CD4-positive, CD25-positive, alpha-beta regulatory T cell (primary cell): ENCODE measurements at places on chromosomes 16 and 17. TPM values are rescaled to one million over a fixed set of nuclear protein-coding genes. Genes with fewer than 3 reads are reported as not detected.

Gene HS3ST2
- not detected for polyA plus RNA-seq

Gene HEXIM2
- polyA plus RNA-seq = 2.2 TPM

Gene MT1H
- not detected for polyA plus RNA-seq

- no peak overlapping the region for H3K4me3 ChIP-seq
- H3K27ac ChIP-seq = no peak overlapping the region
- peak; percentile 41 for DNase-seq
- peaks cover 13% of the 10 kb centered on the region for H3K4me1 ChIP-seq
- no peaks in the 10 kb centered on the region for H3K36me3 ChIP-seq
Measured at GRCh38 chr17:18033442-18034099, 5.4 kb downstream of the ATPAF2 start.

- no peaks in the 10 kb centered on the region for H3K27me3 ChIP-seq
- no peaks in the 10 kb centered on the region for H3K36me3 ChIP-seq
- H3K4me1 ChIP-seq = peaks cover 18% of the 10 kb centered on the region
- no peak overlapping the region for H3K4me3 ChIP-seq
Measured at GRCh38 chr16:57262841-57263540, 17.9 kb downstream of the ARL2BP start.

- no peaks in the 10 kb centered on the region for H3K27me3 ChIP-seq
- H3K27ac ChIP-seq = no peak overlapping the region
- H3K36me3 ChIP-seq = no peaks in the 10 kb centered on the region
- no peak for DNase-seq
- no peak overlapping the region for H3K4me3 ChIP-seq
Measured at GRCh38 chr17:10266296-10266876, 68.0 kb upstream of the GAS7 start.

GRCh38 chr17:330993-331701 is 21.5 kb downstream of the RPH3AL start:
- no peak overlapping the region for H3K4me3 ChIP-seq
- H3K27ac ChIP-seq = no peak overlapping the region
- H3K36me3 ChIP-seq = no peaks in the 10 kb centered on the region
- peaks cover 19% of the 10 kb centered on the region for H3K4me1 ChIP-seq
- DNase-seq = peak; percentile 66

GRCh38 chr17:1999557-2000251 is 25.4 kb downstream of the RTN4RL1 start:
- H3K36me3 ChIP-seq = no peaks in the 10 kb centered on the region
- no peak overlapping the region for H3K27ac ChIP-seq
- no peak overlapping the region for H3K4me3 ChIP-seq
- H3K27me3 ChIP-seq = peaks cover 7% of the 10 kb centered on the region
- no peak for DNase-seq
- H3K4me1 ChIP-seq = peaks cover 8% of the 10 kb centered on the region

- H3K4me3 ChIP-seq = no peak overlapping the region
- H3K36me3 ChIP-seq = peaks cover 31% of the 10 kb centered on the region
- H3K27me3 ChIP-seq = no peaks in the 10 kb centered on the region
- no peak for DNase-seq
- H3K4me1 ChIP-seq = no peaks in the 10 kb centered on the region
Measured at GRCh38 chr17:51298508-51299371, 38.4 kb downstream of the UTP18 start.

GRCh38 chr17:31089471-31089870 is 5.3 kb upstream of the NF1 start:
- H3K36me3 ChIP-seq = no peaks in the 10 kb centered on the region
- H3K4me3 ChIP-seq = no peak overlapping the region
- no peaks in the 10 kb centered on the region for H3K4me1 ChIP-seq
- H3K27ac ChIP-seq = no peak overlapping the region
- H3K27me3 ChIP-seq = no peaks in the 10 kb centered on the region
- DNase-seq = no peak

DNA sequence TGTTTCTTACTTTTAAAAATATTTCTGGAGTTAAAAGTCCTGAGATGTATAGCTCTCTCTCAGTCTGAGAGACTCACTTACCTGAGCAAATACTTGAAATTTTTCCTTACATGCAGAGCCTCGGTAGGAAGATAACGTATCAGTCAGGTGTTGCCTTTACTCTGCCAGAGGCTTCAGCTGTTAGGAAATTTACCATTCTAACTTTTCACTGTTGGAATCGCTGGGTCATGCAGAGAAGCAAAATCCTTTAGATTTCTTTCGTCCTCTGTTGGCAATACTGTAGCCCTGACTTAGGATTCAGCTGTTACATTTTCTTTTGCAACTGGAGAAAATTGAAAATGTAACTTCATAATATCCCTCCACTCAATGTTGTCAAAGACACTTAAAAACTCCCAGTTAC is 20.0 kb upstream of the KCNJ16 start:
- H3K27me3 ChIP-seq = no peaks in the 10 kb centered on the region
- no peak overlapping the region for H3K4me3 ChIP-seq
- H3K4me1 ChIP-seq = no peaks in the 10 kb centered on the region
- no peak overlapping the region for H3K27ac ChIP-seq

GRCh38 chr17:56863974-56864373 is 30.0 kb downstream of the DGKE start:
- no peak overlapping the region for H3K4me3 ChIP-seq
- no peaks in the 10 kb centered on the region for H3K4me1 ChIP-seq
- no peak for DNase-seq
- peaks cover 47% of the 10 kb centered on the region for H3K36me3 ChIP-seq

GRCh38 chr16:79563921-79564320 is 36.6 kb downstream of the MAF start:
- no peak overlapping the region for H3K27ac ChIP-seq
- no peak for DNase-seq
- no peak overlapping the region for H3K4me3 ChIP-seq

GRCh38 chr16:53895851-53896250 is 191.9 kb downstream of the FTO start:
- no peak for DNase-seq
- H3K27ac ChIP-seq = no peak overlapping the region
- H3K4me3 ChIP-seq = no peak overlapping the region
- H3K36me3 ChIP-seq = no peaks in the 10 kb centered on the region
- no peaks in the 10 kb centered on the region for H3K27me3 ChIP-seq
- H3K4me1 ChIP-seq = no peaks in the 10 kb centered on the region

DNA sequence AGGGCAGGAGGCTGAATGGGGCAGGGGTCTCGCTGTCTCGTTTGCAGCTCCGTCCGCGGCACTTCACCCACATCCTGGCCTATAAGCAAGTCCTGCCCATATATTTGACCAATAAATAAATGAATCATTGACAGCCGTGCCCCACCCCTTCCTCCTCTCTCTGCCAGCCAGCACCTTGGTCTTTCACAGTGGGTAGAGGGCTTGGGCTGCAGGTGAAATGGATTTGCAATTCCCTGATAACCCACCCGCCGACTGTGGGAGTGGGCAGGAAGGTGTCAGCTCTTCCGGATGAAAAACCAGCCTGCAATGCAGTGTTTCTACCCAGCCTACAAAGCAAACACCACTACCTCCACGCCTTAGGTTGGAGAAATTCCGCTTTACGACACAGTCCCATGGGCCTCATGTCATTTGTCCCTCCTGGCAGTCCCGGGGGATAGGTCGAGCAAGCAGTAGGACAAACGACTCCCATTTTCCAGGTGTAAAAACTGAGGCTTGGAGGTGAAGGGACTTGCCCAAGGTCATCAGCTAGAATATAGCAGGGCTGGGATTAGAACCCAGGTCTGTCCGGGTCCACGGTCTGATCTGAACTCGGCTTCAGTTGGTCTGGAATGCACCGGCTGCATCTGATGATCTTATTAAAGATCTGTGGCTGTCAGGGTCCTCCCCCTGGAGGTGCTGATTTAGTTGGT is 79.0 kb downstream of the ABCC1 start:
- H3K4me1 ChIP-seq = peaks cover 42% of the 10 kb centered on the region
- peaks cover 17% of the 10 kb centered on the region for H3K36me3 ChIP-seq
- H3K27me3 ChIP-seq = no peaks in the 10 kb centered on the region
- no peak overlapping the region for H3K4me3 ChIP-seq
- no peak overlapping the region for H3K27ac ChIP-seq
- no peak for DNase-seq

DNA sequence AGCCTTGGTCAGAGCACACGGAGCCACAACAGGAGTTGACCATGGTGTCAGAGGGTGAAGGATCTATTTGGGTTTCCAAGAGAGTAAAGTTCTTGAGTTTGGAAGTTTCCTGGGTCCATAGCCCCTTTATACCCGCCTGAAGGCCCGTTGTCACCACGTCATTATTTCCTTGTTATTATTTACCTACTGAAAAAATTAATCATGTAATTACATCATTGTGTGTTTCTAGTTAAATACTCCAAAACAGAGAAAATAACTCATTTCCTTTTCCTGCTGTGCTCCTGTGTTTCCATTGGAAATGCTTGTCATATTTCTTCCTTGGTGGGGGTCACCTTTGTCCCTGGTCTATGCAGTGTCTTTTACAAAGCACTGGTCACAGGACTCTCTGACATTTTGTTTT is at the start of gene KRTAP4-8:
TSS of gene KRTAP4-8 (minus strand) at position 101 of the 400 bp plus-strand sequence. CDS start at position 43, 58 bp downstream.
- no peaks in the 10 kb centered on the region for H3K4me1 ChIP-seq
- no peak for DNase-seq
- no peak within 1 kb of the TSS for H3K4me3 ChIP-seq
- no peaks in the 10 kb centered on the region for H3K36me3 ChIP-seq

GRCh38 chr16:69240331-69240730 is 53.4 kb downstream of the SNTB2 start:
- H3K27ac ChIP-seq = no peak overlapping the region
- no peak for DNase-seq
- no peaks in the 10 kb centered on the region for H3K4me1 ChIP-seq
- no peaks in the 10 kb centered on the region for H3K27me3 ChIP-seq
- H3K4me3 ChIP-seq = no peak overlapping the region
- H3K36me3 ChIP-seq = no peaks in the 10 kb centered on the region

DNA sequence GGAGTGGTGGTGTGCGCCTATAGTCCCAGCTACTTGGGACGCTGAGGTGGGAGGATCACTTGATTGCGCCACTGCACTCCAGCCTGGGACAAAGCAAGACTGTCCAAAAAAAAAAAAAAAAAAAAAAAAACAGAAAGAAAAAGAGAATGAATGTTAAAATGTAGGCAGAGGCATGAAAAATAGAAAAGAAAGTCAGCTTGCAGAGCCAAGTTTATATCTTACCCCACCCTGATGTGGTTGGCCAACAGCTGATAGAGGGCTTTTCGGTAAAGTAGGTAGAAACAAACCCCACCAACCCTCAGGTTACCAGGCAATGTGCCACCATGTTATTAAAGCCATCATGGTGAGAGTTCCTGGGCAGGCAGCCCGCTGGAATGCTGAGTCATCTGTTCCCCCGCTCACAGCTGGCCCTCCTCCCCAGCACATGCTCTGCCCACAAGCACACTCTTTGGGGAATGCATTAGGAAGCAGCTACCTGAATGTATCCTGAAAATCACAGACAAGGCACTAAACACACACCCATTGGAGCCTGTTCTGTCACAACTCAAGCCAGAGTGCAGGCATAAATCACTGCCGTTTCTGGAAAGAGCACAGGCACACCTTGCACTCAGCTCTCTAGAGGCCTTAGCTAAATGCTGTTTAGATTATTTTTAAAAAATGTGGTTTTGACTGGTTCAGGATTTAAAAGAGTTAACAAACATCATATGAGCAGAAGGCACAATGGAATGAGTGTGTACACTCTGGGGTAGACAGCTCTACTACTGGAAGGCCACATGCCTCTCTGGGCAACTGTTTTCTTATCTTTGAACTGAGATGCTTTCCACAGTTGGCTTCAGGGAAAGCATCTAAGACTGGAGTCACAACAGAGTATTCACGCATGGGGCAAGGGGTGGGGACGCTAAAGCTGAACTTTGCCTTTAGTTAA is 128.5 kb downstream of the PARN start:
- no peaks in the 10 kb centered on the region for H3K4me1 ChIP-seq
- peaks cover 2% of the 10 kb centered on the region for H3K36me3 ChIP-seq
- DNase-seq = no peak
- no peak overlapping the region for H3K4me3 ChIP-seq
- H3K27me3 ChIP-seq = no peaks in the 10 kb centered on the region

GRCh38 chr17:66810951-66811682 is 23.8 kb upstream of the CACNG5 start:
- H3K36me3 ChIP-seq = peaks cover under 1% of the 10 kb centered on the region
- H3K27ac ChIP-seq = no peak overlapping the region
- no peak for DNase-seq
- H3K27me3 ChIP-seq = no peaks in the 10 kb centered on the region
- no peaks in the 10 kb centered on the region for H3K4me1 ChIP-seq
- H3K4me3 ChIP-seq = no peak overlapping the region

DNA sequence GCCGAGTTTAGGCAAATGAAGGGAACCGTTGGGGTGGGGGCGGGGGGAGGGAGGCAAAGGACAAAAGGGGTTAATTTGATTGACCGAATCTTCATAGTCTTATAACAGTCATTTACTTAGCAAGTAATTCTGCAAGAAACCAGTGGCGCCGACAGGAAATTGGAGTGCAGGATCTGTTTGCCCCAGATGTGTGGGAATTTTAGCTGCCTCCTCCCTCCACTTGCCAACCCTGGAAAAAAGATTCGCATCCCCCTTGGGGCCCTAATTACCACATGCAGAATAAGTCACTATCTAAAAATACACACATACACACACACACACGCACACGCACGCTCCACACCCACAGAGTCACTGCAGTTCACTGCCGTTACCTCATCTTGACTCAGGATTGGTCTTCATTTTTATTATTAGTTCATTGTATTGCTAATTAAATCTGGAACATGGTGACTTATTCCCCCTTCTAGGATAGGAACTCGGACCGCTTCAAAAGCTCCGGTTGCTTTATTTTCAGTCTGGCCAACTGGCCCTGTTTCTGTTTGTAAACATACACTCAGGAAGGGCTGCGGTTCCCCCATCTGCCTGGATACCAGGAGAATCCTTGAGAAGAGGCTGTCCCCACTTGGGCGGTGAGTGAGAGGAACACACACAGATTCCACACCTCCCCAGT is 241.6 kb upstream of the SALL1 start:
- no peak for DNase-seq
- H3K27me3 ChIP-seq = no peaks in the 10 kb centered on the region
- no peaks in the 10 kb centered on the region for H3K4me1 ChIP-seq
- H3K36me3 ChIP-seq = no peaks in the 10 kb centered on the region

DNA sequence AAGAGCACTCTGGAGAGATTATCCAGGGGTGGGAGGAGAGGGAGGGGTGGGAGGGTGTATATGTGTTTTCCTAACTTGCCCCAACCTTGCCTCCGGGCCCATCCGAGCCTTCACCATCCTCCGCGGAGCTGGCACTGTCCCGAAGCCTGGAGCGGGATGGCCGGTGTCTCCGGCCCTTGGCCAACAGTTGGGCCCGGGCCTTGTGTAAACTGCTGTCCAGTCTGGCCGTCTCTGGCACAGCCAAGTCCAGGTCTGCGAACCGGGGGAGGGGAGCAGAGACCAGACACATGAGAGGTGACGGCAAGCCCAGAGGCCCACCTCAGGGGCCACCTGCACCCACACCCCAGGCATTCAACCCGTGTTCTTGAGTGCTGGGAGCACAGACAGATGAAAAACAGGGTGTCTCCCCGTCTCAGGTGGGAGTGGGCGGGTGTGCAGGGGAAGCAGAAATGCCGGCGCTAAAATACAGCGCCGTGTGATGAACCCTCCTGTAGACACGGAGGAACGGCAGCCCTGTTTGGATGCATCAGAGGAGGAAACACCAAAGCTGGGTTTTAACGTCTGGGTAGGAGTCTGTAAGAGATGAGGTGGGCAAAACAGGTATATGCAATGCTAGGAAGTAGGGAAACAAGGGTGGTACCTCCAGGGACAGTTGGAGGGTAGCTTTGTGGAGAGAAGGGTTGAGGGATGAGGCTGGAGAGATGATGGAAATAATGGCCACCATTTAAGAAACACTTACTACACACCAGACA is 11.7 kb downstream of the SAMD14 start:
- no peak overlapping the region for H3K4me3 ChIP-seq
- H3K27ac ChIP-seq = no peak overlapping the region
- H3K36me3 ChIP-seq = no peaks in the 10 kb centered on the region
- peaks cover 7% of the 10 kb centered on the region for H3K4me1 ChIP-seq
- peaks cover 20% of the 10 kb centered on the region for H3K27me3 ChIP-seq

GRCh38 chr17:72609501-72609900 is 483.0 kb downstream of the SLC39A11 start:
- H3K27ac ChIP-seq = no peak overlapping the region
- no peak overlapping the region for H3K4me3 ChIP-seq
- DNase-seq = no peak
- H3K36me3 ChIP-seq = no peaks in the 10 kb centered on the region
- no peaks in the 10 kb centered on the region for H3K4me1 ChIP-seq
- H3K27me3 ChIP-seq = peaks cover 4% of the 10 kb centered on the region
